ENCODE measurements at places on chromosomes 3 and 15.

DNA sequence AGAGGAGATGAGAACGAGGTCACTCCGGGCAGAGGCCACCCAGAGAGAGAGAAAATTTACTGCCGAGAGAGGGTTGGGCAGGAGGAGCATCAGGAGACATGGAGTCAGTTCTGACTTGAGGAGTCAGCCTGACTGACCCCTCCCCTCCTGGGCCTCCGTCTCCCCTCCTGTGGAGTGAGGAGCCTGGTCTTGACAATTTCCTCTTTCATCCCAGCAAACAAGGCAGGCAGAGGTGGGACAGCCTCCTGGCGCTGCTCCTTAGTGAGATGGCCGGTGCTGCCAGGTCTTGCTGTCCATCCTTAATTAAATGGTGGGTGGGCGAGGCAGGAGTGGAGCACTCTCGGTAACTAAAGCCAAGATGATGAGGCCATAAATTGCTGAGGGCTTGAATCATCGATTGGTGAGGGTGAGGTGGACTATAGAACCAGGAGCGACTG is 60.6 kb downstream of the CYP11A1 start:
- no peak for DNase-seq

GRCh38 chr3:134339331-134339730 is 34.9 kb downstream of the AMOTL2 start:
- no peak for DNase-seq

GRCh38 chr3:100425316-100425715 is 24.0 kb downstream of the LNP1 start:
- no peak for DNase-seq

GRCh38 chr15:87633525-87633924 is 623.0 kb downstream of the NTRK3 start:
- no peak for DNase-seq
